CD4-positive, alpha-beta memory T cell (primary cell): ENCODE measurements at places on chromosomes 7 and 10.

DNA sequence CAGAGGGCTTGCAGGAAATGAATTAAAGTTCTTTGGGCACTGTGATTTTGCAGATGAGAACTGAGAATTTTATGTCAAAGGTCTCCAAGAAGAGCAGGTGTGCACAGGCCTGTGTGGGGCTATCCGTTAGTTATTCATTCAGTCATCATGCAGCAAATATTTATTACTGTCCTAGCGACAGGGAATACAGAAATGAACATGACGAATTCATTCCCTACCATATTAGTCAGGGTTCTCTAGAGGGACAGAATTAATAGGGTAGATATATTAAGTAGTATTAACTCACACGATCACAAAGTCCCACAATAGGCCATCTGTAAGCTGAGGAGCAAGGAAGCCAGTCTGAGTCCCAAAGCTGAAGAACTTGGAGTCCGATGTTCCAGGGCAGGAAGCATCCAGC, 2.9 kb upstream of the MMP21 start:
- no peak for DNase-seq
- H3K27me3 ChIP-seq, result no peaks in the 10 kb centered on the region
- no peaks in the 10 kb centered on the region for H3K36me3 ChIP-seq

GRCh38 chr10:62620491-62620890, 184.0 kb upstream of the ADO start:
- H3K27me3 ChIP-seq, result no peaks in the 10 kb centered on the region
- no peak overlapping the region for H3K4me3 ChIP-seq
- H3K4me1 ChIP-seq, result no peaks in the 10 kb centered on the region
- no peak for DNase-seq
- H3K27ac ChIP-seq, result no peak overlapping the region

- no peaks in the 10 kb centered on the region for H3K27me3 ChIP-seq
- no peaks in the 10 kb centered on the region for H3K4me1 ChIP-seq
- H3K4me3 ChIP-seq, result no peak overlapping the region
- DNase-seq, result no peak
These were observed 333.8 kb downstream of the CXCL12 start for GRCh38 chr10:44051091-44051490.

GRCh38 chr10:11227103-11227502, 209.4 kb downstream of the CELF2 start:
- no peak for DNase-seq
- no peaks in the 10 kb centered on the region for H3K27me3 ChIP-seq
- peaks cover 97% of the 10 kb centered on the region for H3K4me1 ChIP-seq
- no peak overlapping the region for H3K4me3 ChIP-seq

DNA sequence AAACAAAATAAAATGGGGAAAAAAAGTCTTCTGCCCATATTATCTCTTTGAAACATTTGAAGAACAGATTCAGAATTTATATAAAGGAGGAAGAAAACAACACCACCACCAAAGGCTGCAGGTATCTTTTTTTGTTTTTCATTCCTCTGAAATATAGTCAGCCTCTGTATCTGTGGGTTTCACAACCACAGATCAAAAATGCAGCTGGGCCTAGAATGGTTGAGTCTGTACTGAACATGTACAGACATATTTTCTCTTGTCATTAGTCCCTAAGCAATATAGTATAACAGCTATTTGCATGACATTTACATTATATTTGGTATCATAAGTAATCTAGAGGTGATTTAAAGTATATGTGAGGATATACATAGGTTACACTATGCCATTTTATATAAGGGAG, 559.7 kb upstream of the LRRN3 start:
- no peak overlapping the region for H3K4me3 ChIP-seq
- no peaks in the 10 kb centered on the region for H3K4me1 ChIP-seq
- H3K36me3 ChIP-seq, result no peaks in the 10 kb centered on the region
- H3K27ac ChIP-seq, result no peak overlapping the region
- no peaks in the 10 kb centered on the region for H3K27me3 ChIP-seq

DNA sequence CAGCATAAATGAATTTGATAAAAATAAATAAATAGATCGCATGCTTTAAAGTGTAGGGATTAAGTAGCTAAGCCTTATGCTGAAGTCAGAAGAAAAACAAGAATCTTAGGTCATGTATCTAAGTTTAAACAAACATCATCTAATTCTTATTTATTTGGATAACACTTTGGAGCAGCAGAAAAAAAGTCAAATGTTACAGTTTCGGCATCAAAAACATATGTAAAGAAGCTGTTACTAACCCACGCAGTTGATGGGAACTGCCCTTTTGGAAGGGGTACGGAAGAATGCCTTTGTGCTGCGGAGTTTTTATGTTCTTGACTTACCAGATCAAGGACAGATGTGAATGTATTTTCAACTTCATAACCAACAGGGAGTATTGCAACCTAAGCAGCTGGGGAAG, 37.3 kb upstream of the HABP2 start:
- H3K27ac ChIP-seq, result no peak overlapping the region
- no peak for DNase-seq
- no peaks in the 10 kb centered on the region for H3K36me3 ChIP-seq
- no peaks in the 10 kb centered on the region for H3K4me1 ChIP-seq

DNA sequence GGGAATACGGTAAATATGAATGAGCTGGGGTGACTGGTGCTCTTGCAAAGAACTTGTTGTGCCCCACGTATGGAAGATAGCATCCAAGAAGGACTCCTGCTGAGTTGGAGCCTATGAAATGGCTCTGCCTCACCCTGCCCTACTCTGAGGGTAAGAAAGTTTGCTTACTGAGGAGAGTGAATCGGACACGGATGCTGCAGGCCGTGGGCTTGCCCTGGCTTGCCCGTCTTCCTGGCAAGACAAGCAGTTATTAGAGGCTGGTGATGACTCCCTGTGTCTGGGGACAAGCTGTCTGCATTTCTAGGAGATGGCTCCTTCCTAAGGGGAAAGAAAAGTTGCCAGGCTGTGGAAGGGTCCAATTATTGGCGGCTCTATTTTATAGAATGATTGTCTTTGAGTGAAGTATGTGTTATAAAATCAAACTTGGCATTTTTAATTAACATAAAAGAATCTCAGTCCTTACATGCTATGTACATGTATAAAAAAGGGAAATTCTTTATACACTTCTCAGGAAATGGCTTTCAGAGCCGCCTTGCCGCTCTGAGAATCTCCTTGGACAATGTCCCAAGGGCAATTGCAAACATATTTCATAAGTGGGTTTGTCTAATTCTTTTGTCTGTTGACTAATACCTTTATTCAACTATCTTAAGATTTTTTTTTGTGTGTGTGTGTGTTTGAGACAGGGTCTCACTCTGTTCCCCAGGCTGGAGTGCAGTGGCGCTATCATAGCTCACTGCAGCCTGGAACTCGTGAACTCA, 64.6 kb downstream of the CYP26A1 start:
- no peak overlapping the region for H3K27ac ChIP-seq
- H3K27me3 ChIP-seq, result no peaks in the 10 kb centered on the region
- no peaks in the 10 kb centered on the region for H3K36me3 ChIP-seq
- no peak overlapping the region for H3K4me3 ChIP-seq

GRCh38 chr10:69953851-69954250, 98.8 kb upstream of the MACROH2A2 start:
- no peaks in the 10 kb centered on the region for H3K27me3 ChIP-seq
- no peak overlapping the region for H3K4me3 ChIP-seq
- H3K4me1 ChIP-seq, result no peaks in the 10 kb centered on the region
- no peak for DNase-seq
- H3K36me3 ChIP-seq, result no peaks in the 10 kb centered on the region
- H3K27ac ChIP-seq, result no peak overlapping the region

DNA sequence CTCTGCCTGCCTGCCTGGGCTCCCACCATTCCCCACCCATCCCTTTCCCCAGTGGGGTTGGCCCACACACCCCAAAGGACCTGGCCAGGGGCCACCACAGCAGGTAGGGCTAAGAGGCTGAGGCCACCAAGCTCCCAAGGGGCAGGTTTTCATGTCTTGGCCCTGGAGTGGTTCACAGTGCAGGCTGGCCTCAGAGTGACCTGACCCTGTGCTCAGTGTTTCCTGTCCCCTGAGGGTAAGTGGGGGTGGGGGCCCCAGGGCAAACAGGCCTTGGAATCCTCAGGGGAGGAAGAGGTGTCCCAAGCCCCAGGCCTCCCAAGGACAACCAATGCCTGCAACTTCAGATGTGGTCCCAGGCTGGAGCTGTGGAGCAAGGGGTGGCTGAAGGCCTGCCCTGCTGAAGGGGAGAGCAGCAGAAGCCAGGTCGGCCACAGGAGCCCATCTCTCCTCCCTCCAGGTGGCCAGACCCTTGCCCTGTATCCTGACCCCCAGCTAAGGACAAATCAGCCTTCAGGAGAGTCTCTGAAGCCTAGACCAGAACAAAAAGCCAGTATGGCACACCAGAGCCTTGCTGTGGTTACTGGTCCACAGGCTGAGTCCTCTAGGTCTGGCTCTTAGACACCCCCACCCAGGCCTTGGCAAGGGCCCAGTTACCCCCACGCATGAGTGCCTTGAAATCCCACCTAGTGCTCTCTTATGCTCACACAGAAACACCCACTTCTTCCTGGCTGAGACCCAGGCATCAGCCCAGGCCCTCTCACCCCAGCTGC, 27.6 kb downstream of the POLL start:
- DNase-seq, result no peak
- peaks cover 19% of the 10 kb centered on the region for H3K4me1 ChIP-seq
- no peaks in the 10 kb centered on the region for H3K27me3 ChIP-seq

DNA sequence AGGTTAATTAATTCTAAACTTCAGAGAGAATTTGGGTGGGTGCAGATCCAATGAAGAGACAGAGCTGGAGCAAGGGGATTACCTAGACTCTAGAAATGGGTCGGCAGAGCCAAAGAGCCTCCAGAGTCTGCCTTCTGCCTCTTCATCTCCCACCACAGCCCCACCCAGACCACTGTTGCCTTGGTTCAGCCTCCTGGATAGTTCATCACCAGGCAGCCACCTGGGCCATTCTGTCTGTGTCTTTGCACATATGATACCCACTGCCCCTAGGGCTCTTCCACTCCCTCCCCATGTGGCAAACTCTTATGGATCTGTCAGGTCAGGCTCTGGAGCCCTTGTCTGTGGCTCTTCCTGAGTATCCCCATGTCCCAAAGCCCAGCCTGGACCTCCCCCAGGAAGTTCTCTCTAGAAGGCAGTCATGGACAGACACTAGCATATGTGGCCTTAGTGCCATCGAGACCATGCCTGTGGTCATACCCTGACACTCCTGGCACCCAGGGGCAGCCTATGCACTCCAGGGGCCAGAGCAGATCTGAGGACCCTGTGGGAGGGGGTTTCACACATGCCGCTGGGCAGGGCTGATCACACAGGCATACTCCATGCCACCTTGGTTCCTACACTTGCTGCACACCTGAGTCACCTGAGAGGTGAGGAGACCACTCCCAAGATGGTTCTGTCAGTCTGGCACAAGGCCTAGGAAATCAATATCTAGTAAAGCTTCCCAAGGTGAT, 41.6 kb downstream of the FRMPD2 start:
- no peaks in the 10 kb centered on the region for H3K4me1 ChIP-seq
- H3K27me3 ChIP-seq, result no peaks in the 10 kb centered on the region
- no peak for DNase-seq
- no peak overlapping the region for H3K27ac ChIP-seq
- H3K4me3 ChIP-seq, result no peak overlapping the region

DNA sequence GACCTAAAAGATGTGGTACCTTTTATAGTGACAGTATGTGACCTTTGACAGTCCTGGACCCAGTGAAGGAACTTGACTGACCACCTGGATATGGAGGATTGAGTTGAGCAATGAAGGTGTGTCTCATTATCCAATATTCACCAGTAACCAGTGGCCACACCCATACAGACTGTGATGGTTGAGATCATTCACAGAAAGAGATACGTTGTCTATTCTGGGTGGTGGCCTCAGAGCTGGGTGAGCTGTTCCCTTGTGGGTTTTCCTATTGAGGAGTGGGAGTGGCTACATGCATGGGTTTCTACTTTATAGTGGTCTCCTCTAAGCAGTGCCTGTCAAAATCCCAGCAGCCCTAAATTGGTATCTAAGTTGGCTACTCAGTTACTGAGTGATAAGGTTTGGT, 507.4 kb downstream of the SORCS3 start:
- H3K27ac ChIP-seq, result no peak overlapping the region
- no peaks in the 10 kb centered on the region for H3K4me1 ChIP-seq
- DNase-seq, result no peak
- H3K27me3 ChIP-seq, result no peaks in the 10 kb centered on the region
- H3K36me3 ChIP-seq, result no peaks in the 10 kb centered on the region
- H3K4me3 ChIP-seq, result no peak overlapping the region

DNA sequence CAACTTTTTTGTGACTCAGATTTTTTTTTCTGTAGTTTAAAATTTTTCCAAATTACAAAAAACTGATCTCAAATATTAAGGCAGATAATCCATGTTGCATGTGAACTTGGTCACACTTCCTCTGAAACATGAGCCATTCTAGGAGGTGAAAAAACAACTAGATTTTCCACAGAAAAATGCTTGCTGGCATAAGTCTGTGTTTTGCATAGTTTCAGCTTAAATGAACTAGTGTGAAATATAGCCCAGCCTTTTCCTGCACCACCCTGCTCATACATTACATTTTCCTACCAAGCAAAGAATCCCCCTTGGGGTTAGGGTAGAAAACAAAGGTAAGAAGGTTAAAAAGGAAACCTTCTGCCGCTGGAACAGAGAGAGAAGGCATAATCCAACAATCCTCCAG, 48.2 kb downstream of the SLC25A13 start:
- H3K4me3 ChIP-seq, result no peak overlapping the region
- no peak overlapping the region for H3K27ac ChIP-seq
- H3K36me3 ChIP-seq, result no peaks in the 10 kb centered on the region
- no peaks in the 10 kb centered on the region for H3K4me1 ChIP-seq
- no peak for DNase-seq

GRCh38 chr10:120989996-120990598, 138.9 kb downstream of the WDR11 start:
- H3K36me3 ChIP-seq, result no peaks in the 10 kb centered on the region
- H3K27me3 ChIP-seq, result no peaks in the 10 kb centered on the region
- DNase-seq, result no peak
- H3K4me3 ChIP-seq, result no peak overlapping the region
- peaks cover 7% of the 10 kb centered on the region for H3K4me1 ChIP-seq
- no peak overlapping the region for H3K27ac ChIP-seq

DNA sequence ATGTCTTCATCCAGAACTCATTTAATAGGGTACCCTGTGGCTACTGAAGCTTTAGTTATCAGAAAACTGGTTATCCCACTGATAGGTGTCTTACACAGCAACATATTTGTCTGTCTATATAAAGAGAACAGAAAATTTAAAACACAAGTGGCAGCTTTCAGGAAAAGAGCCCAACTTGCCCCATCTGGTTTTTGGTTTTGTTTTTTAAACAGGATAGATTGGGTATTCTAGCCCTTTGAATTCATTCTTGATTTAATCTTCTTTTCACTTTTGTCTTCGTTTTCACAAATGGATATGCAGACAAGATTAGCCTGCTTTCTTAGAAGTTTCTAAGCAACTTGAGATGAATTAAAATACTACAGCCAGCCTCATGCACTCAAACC, 91.3 kb downstream of the KLF6 start:
- H3K4me3 ChIP-seq, result no peak overlapping the region
- no peaks in the 10 kb centered on the region for H3K4me1 ChIP-seq
- H3K36me3 ChIP-seq, result no peaks in the 10 kb centered on the region
- no peak for DNase-seq
- no peaks in the 10 kb centered on the region for H3K27me3 ChIP-seq

DNA sequence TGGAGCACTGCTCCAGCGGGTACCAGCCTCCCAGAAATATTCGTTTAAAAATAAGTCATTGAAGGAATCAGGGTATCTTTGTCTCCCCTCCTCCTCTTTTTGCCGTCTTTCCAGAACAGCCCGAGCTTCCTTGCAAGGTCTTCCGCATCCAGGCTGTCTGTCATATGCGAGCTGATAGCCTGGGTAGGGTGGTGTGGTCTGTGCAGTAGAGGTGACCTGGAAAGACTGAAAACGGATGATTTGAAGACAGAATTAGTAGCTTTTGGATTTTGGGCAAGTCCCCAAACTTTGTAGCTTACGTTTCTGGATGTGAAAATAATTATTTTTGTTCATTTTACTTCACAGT, 480 bp downstream of the VPS50 start:
- no peaks in the 10 kb centered on the region for H3K27me3 ChIP-seq
- DNase-seq, result no peak
- peak overlapping the region; percentile 86 for H3K27ac ChIP-seq
